Motor neuron (in vitro differentiated cells): ENCODE measurements at places on chromosomes 7 and 10. TPM values are rescaled to one million over a fixed set of nuclear protein-coding genes. Genes with fewer than 3 reads are reported as not detected.
A peak's percentile ranks its signal among the peaks of the same experiment; 100 is the strongest.

Gene AS3MT
- 0.41 and 0.59 TPM in 2 replicates for total RNA-seq

GRCh38 chr10:88012641-88013040 is 149.2 kb downstream of the PTEN start:
- ATAC-seq = peak; percentile 55

DNA sequence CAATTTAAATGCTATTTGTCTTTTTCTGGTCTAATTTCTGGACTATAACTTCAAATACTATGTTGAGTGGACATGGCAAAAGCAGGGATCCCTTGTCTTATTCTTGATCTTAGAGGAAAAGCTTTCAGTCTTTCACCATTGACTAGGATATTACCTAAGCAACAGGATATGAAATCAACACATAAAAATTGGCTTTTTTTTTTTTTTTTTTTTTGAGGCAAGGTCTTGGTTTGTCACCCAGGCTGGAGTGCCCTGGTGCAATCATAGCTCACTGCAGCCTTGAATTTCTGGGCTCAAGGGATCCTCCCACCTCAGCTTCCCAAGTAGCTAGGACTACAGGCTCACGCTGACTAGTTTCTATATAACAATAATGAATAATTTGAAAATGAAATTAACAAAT is 90.8 kb downstream of the JMJD1C start:
- ATAC-seq = no peak

GRCh38 chr7:107951896-107952295 is 51.1 kb downstream of the LAMB1 start:
- no peak for ATAC-seq

Gene LRMDA
- total RNA-seq = 0.46 TPM in 1 of 2 replicates, not detected in the other
